ENCODE measurements at places on chromosomes 11 and 22. TPM values are rescaled to one million over a fixed set of nuclear protein-coding genes. Genes with fewer than 3 reads are reported as not detected.

ZNF280B gene
- 4.1 TPM for total RNA-seq

ARHGAP1 gene
- 52.9 TPM for total RNA-seq

UPB1 gene
- not detected for total RNA-seq

FZD4 gene
- total RNA-seq = 0.06 TPM

TRIM49 gene
- not detected for total RNA-seq
